ENCODE measurements at places on chromosomes 16 and 17.

DNA sequence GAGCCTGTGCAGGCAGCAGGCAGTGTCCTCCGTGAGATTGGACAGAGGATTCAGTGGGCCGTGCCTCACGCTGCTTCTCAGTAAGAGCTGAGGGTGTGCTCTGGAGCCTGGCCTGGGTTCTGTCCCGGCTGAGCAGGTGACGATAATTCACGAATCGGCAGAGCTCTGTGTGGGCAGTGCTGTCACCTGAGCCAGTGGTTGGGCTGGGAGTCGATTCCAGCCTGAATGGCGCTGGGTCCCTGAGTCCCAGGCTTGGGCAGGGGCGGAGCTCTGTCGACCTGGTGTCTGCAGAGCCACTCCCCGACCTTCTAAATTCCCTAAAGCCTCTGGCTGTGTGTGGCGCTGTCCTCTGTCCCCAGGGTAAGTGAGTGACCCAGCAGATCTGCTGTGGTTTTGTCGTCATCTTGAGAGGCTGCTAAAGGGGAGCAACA lies 8.4 kb downstream of the ACSF3 start:
- DNase-seq, result no peak

GRCh38 chr16:17970157-17970765 lies 366.3 kb downstream of the NPIPA8 start:
- no peak for DNase-seq

DNA sequence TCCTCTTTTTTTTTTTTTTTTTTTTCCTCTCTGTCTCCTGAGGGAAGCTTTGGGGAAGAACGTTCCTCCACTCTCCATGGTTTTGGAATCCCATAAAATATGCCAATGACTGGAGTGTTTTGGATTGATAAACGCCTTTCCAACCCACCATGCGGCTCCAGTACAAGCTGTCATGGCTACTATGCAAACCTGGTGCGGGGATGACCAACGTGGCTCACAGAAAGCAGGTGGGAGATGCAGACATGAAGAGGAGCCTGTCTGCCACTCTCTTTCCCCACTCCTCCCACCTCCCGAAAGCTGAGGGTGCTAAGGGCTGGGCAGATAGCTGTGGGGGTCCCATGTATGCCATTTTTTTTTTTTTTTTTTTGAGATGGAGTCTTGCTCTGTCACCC lies 69.9 kb upstream of the SEC14L1 start:
- no peak for DNase-seq

DNA sequence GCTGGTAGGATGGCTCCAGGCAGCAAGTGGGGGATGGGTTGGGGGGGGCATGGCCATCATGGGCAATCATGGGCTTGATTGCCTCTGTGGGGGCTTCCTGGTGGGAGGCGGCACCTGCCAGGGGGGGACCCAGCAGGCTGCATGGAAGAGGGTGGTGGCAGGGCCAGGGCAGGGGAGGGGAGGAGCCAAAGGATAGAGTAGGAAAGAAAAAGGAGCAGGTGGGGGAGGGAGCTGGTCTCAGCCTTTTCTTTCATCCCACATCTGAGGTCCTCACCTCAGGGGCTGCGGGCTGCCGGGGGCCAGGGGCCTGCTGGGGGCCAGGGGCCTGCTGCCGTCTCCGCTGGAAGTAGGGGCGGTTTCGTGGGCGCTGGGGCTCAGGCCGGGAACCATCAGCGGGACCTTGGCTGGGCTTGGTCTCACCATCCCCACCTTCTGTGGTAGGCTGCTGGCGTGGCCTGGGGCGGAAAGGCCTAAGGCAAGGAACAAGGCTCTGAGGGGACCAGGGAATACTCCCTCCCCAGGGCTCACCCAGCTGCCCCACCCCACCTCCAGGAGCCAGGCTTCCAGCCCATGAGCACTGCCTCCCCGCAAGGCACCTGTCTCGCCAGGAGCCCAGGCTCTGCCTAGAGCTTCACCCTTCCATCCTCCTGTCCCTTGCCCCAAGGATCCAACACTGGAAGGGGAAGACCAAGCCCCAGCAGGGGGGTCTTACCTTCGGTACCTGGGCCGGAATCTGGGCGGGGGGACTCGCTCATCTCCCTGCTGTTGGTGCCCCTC lies 5.0 kb downstream of the YBX2 start:
- no peak for DNase-seq

DNA sequence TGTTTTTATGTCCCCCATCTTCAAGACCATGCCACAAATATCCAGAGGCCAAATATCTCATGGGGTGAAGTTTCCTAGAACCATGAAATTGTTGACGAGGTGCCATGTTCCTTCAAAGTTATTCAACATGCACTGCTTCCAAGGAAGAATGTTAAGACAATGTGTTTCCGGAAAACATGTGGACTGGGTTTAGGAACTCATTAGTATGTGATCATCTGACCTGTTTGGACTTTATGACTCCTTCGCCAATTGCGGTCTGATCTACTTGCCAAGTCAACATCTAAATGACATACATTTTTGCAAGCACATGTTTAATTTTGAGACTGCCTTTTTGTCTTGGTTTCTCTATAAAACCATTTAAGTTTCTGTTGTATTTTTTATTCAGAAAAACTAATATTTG lies 234.8 kb downstream of the MAF start:
- no peak for DNase-seq

DNA sequence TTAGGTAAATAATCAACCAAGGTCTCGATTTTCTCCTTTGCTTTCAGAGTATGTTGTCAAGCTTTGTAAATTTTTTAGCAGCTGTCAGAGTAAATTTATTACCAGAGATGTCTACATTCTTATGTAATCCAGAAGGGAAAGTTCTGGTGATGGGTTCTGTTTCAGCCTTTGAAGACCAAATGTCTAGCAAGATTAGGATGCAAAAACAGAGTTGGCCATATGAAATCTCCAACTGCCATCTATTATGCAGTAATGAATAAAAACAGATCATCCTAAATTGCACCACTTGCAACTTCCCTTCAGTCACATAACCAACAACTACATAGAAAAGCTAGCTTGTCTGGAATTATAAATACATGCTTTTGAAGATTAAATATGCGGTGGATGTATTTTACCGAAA lies 826.8 kb upstream of the KIF2B start:
- DNase-seq, result no peak

GRCh38 chr17:14150619-14151018 lies 81.3 kb downstream of the COX10 start:
- no peak for DNase-seq

DNA sequence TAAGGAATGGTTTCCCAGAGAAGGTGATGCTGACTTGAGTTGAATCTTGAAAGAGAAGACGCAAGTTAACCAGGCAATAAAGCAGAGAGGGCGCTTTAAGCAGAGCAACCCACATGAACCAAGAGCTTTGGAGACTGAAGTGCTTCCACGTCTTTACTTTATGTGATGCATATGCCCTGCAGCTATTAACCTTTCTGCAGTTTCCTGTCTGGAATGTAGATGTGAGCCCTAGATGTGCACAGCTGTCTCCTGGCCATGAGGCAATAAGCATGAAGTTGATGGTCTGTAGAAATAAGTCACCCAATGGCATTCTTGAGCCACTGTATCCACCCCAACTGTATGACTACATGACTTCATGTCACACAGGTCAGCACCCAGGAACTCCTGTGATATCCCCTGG lies 5.7 kb upstream of the CHST4 start:
- no peak for DNase-seq

DNA sequence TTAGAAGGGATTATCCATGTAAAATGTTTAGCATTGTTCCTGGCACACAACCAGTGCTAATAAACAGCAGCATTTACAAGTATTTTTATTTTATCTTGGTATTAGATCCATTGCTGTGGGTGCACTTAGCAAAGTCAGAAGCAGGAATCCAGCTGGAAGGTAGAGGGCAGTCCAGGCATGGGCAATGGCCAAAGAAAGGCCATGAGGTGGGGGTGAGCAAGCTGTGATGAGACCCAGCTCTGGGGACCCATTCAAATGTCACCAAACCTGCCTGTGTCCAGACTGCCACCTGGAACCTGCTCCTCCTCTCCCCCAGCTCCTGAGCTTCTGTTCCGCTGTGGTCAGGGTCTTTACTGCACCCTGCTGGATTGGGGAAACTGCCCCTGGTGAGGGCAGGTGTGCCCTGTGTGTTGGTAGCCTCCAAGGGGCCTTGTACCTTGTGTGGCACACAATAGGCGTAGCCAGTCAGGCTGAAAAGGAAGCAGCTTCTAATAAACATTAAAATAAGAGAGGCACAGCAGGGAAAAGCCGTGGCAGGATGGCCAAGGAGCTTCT lies 118.0 kb upstream of the CRHR1 start:
- no peak for DNase-seq

GRCh38 chr17:66531851-66532295 lies 229.5 kb downstream of the PRKCA start:
- no peak for DNase-seq

- DNase-seq, result no peak
Measured at GRCh38 chr17:4945944-4946280, 2.4 kb downstream of the PFN1 start.

GRCh38 chr16:66851166-66851964 lies 7.2 kb downstream of the CA7 start:
- no peak for DNase-seq
